ENCODE measurements at places on chromosomes 5 and 9. TPM values are rescaled to one million over a fixed set of nuclear protein-coding genes. Genes with fewer than 3 reads are reported as not detected.

Gene MSX2
- not detected for total RNA-seq

Gene GMCL2
- not detected for total RNA-seq

DNA sequence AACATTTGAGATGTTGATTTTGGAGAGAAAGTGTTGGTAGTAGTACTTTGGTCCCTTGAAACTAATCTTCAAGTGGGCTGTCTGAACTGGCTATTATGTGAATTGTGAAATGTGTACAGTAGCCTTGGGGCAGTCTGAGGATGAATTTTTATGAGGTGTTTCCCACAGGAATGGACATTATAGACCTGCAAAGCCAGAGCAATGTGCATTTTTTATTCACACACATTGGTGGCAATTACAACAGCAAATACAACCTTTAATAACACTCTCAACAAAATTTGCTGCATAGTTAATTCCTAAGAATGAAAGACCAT, 147.0 kb downstream of the PAM start:
- H3K27ac ChIP-seq = no peak overlapping the region
- no peaks in the 10 kb centered on the region for H3K4me1 ChIP-seq
- no peak overlapping the region for H3K4me3 ChIP-seq
- DNase-seq = no peak
- H3K27me3 ChIP-seq = no peaks in the 10 kb centered on the region
- H3K36me3 ChIP-seq = no peaks in the 10 kb centered on the region

Gene SREK1IP1
- total RNA-seq = 5.7 TPM

DNA sequence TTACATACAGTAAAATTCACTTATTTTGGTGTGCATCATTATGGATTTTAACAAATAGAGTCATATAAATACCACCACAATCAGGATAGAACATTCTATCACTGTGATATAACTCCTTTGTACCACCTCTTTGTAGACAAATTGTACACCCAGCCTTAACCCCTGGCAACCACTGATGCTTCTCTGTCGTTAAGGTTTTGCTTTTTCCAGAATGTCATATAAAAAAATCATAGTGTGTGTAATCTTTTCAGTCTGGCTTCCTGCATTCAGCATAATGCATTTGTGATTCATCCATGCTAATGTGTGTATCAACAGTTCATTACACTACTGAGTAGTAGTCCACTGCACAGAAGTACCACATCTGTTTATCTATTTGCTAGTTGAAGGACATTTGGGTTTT, 81.2 kb downstream of the ARSB start:
- no peak overlapping the region for H3K4me3 ChIP-seq
- H3K27me3 ChIP-seq = no peaks in the 10 kb centered on the region
- no peak for DNase-seq
- H3K27ac ChIP-seq = no peak overlapping the region
- no peaks in the 10 kb centered on the region for H3K36me3 ChIP-seq

Gene DOCK2
- 7.6 TPM for total RNA-seq

DNA sequence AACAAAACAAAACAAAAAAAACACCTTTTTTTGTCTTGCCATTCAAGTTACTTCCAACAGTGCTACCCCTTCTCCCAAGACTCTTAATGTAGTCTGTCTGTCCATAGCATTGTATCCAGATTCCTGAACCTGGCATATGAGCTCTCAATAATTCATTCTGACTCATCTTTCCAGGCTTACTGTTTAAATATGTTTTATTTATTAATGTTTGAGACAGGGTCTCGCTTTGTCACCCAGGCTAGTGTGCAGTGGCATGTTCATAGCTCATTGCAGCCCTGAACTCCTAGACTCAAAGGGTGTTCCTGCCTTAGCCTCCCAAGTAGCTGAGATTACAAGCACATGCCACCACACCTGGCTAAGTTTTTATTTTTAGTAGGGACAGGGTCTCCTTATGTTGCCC, 208.0 kb upstream of the DMRT1 start:
- no peak overlapping the region for H3K27ac ChIP-seq
- no peaks in the 10 kb centered on the region for H3K27me3 ChIP-seq
- no peaks in the 10 kb centered on the region for H3K4me1 ChIP-seq

GRCh38 chr9:123377211-123377971, 21.4 kb downstream of the CRB2 start:
- no peak overlapping the region for H3K27ac ChIP-seq
- DNase-seq = no peak
- H3K36me3 ChIP-seq = no peaks in the 10 kb centered on the region
- H3K4me3 ChIP-seq = no peak overlapping the region
- H3K27me3 ChIP-seq = no peaks in the 10 kb centered on the region

DNA sequence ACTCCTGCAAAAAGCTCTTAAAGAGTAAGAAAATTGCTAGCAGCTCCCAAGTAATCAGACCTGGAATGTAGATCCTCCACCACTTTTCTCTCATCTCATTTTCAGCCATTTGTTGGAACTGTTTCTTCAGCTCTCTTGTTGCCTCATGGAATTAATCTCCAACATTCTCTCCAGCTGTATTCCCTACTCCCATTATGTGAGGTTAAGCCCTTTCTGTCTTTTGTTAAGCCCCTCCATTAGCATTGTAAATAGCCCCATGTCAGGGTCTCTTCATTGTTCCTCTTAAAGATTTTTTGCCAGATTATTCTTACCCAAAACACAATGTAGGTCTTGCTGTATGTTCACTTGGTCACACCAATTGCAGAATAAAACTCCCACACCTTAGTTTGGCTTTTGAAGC, 119.8 kb downstream of the PLPPR1 start:
- H3K27ac ChIP-seq = no peak overlapping the region
- no peaks in the 10 kb centered on the region for H3K4me1 ChIP-seq
- H3K27me3 ChIP-seq = no peaks in the 10 kb centered on the region
- H3K36me3 ChIP-seq = no peaks in the 10 kb centered on the region

Gene MOB3B
- total RNA-seq = 4.3 TPM

GRCh38 chr5:75156585-75156984, 80.1 kb downstream of the ANKRD31 start:
- H3K36me3 ChIP-seq = no peaks in the 10 kb centered on the region
- H3K4me3 ChIP-seq = no peak overlapping the region
- no peak for DNase-seq
- no peak overlapping the region for H3K27ac ChIP-seq
- no peaks in the 10 kb centered on the region for H3K27me3 ChIP-seq

Gene FGD3
- total RNA-seq = 12.2 TPM

GRCh38 chr5:79591326-79591725, 20.9 kb upstream of the TENT2 start:
- H3K27ac ChIP-seq = no peak overlapping the region
- no peaks in the 10 kb centered on the region for H3K27me3 ChIP-seq
- no peak overlapping the region for H3K4me3 ChIP-seq
- no peak for DNase-seq

- no peaks in the 10 kb centered on the region for H3K27me3 ChIP-seq
- H3K27ac ChIP-seq = no peak overlapping the region
- no peaks in the 10 kb centered on the region for H3K4me1 ChIP-seq
- DNase-seq = no peak
- no peaks in the 10 kb centered on the region for H3K36me3 ChIP-seq
These were observed 249.4 kb upstream of the TNC start for GRCh38 chr9:115367321-115367720.

Gene NOXA1
- 7.3 TPM for total RNA-seq

DNA sequence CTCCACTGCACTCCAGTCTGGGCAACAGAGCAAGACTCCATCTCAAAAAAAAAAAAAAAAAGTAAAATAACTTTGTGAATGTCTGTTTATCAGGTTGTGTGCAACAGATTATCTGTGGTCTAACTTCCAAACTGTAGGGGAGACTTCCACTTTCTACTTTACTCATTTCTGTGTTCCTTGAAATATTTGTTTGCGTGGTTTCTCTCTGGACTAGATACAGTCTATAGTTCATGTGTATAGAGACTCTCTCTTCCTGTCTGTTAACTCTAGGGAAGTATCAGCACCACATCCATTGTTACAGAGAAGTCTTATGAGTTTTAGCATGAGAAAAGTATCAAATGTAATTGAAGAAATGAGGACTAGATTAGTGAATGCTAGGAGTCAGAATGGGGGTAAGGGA, 168.3 kb downstream of the LPAR1 start:
- H3K36me3 ChIP-seq = no peaks in the 10 kb centered on the region
- no peaks in the 10 kb centered on the region for H3K4me1 ChIP-seq
- H3K27me3 ChIP-seq = no peaks in the 10 kb centered on the region

DNA sequence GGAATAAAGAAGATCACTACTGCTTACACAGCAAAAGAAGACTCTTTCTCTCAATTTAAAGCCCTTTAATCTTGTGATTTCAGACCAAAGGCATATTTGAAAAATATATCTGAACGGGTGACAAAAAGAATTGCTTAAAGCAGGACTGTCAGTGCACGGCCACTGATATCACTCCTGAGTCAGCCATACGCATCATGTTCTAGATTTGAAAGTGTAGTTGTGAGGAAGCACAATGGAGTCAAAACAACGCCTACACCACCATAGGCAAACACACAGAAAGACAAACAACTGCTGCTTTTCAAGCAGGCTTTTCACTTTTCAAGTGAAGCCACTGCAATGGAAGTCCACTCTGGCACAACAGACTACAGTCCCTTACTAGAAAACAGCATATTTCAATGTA, 141.7 kb downstream of the AUH start:
- no peak for DNase-seq
- no peak overlapping the region for H3K4me3 ChIP-seq
- no peak overlapping the region for H3K27ac ChIP-seq
- no peaks in the 10 kb centered on the region for H3K36me3 ChIP-seq
- no peaks in the 10 kb centered on the region for H3K4me1 ChIP-seq

DNA sequence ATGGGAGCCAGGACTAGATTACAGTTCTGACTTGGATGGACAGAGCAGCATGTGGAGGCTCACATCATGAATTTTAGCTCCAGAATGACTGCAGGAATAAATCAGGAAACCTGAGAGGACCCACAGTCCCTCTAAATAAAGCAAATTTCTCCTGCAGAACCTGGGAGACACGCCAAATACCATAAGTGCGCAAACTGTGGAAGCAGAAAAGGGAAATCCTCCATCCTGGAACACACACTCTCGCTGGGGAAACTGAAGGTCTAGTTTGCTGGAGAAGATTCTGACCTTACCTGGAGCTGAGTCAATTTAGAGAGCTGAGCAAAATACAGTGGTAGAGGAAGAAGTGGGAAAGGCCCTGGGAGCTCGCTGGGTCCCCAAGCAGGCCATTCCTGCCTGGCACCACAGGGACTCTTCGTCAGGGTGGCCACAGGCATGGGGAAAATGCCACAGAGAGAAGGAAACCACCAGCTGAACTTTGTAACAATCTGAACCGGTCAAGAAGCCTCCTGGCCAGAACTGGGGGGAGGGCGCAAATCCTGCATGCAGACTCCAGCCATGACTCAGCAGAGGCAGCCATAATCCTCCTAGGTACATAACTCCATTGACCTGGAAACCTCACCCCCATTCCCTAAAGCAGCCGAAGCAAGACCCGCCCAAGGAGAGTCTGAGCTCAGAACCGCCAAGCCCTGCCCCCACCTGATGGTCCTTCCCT, 390.9 kb downstream of the LRRC70 start:
- no peaks in the 10 kb centered on the region for H3K36me3 ChIP-seq
- no peaks in the 10 kb centered on the region for H3K4me1 ChIP-seq
- no peak overlapping the region for H3K4me3 ChIP-seq
- H3K27ac ChIP-seq = no peak overlapping the region

GRCh38 chr9:68429631-68430030, 73.2 kb downstream of the PGM5 start:
- no peak for DNase-seq
- H3K27ac ChIP-seq = no peak overlapping the region
- no peaks in the 10 kb centered on the region for H3K4me1 ChIP-seq
- no peaks in the 10 kb centered on the region for H3K27me3 ChIP-seq
- no peaks in the 10 kb centered on the region for H3K36me3 ChIP-seq
- no peak overlapping the region for H3K4me3 ChIP-seq

Gene AKNA
- 11.9 TPM for total RNA-seq

All from body of pancreas (tissue), 4 donors.